ENCODE measurements at places on chromosomes 3 and 15. TPM values are rescaled to one million over a fixed set of nuclear protein-coding genes. Genes with fewer than 3 reads are reported as not detected.

Gene SLC2A2
- not detected for total RNA-seq

Gene ADAMTS9
- 261 TPM for total RNA-seq

Gene PRICKLE2
- 5.3 TPM for total RNA-seq

GRCh38 chr15:70196372-70197316 lies 98.9 kb upstream of the TLE3 start:
- DNase-seq = no peak

DNA sequence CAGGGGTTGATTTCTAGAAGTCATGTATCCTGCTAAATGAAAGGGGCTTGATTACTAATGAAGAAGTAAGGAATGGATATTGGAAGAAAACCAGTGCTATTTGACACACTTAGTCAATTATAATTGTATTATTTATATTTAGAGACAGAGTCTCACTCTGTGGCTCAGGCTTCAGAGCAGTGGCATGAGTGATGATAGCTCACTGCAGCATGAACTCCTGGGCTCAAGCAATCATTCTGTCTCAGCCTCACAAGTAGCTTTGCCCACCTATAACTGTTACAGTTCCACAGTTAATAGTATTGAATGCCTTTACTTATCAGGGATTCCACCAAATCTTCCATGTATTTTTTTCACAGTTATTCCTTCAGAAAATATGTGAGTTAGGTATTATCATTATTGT lies 432.0 kb upstream of the TGFBR2 start:
- no peak for DNase-seq

DNA sequence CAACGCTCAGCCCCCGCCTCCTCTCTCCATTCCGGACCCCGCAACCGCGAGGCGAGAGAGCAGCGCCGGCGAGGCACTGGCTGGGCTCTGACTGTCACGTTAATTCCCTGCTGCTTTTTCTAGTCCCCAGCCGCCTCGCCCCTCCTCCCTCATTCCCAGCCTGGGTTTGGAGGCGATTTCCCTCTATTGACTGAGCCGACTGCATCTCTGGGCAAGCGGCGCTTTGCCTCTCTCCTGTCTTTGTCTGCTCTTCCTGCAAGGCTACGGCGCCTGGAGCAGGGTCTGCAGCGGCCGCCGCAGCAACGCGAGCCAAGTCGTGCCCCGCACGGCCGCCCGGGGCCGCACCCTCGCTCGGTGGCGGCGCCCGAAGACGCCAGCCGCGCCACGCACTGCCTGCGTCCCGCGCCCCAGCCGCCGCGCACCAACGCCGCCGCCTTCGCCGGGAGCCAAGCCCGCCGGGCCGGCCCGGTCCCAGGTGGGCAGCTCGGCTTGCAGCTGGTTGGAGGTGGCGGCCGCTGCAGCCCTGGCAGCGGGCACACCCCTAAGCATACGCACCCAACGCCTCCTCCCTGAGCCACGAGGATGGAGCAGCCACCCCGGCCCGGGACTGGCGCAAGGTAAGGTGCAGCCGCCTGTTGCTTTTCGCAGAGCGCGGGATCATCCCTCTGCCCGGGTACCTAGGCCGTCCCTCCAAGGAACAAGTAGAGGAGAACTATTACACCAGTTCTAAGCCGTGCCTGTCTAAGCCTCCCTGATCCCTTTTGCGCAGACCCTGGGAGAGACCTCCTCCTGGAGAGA lies at the start of gene LRRC3B:
TSS of gene LRRC3B (plus strand) at position 152 of the 798 bp plus-strand sequence. CDS start 86,901 bp downstream, outside the sequence.
- peak; percentile 61 for DNase-seq

DNA sequence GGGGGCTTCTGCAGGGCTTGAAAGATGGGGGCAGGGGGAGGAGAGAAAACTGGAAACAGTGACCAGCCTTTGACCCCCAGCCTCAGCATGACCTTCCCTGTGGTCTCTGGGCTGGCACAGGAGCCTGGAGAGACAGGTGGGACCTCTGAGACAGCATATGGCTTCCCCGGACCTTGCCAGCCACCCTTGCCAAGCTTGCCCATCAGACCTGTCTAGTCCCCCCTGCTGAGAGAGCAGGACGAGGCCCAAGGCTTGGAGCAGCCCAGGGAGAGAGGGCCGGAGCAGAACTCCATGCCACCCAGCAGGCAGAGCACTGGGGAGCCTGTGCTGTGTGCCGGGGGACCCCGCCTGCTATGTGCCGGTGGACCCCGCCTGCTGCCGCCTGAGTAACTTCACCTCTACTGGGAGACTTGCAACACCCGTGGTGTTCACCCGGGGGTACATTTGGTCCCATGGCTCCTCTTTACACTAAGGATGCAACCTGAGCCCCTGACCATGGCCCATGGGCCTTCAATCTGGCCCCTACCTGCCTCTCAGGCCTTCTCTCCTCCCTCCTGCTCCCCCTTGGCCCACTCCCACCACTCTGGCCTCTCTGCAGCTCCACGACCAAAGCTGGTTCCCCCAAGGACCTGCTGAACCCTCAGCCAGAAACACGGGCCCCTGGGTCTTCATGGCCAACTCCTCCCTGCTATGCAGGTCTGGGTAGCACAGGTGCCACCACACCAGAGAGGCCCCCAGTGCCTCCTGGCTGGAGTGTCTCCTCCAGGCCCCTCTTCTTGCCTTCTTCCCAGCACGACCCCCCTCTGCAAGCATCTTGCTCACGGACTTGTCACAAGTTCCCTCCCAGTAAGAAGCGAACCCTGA lies 21.1 kb upstream of the SLC41A3 start:
- no peak for DNase-seq

- no peak for DNase-seq
Observed at GRCh38 chr3:71989165-71989564, 204.2 kb upstream of the PROK2 start.

DNA sequence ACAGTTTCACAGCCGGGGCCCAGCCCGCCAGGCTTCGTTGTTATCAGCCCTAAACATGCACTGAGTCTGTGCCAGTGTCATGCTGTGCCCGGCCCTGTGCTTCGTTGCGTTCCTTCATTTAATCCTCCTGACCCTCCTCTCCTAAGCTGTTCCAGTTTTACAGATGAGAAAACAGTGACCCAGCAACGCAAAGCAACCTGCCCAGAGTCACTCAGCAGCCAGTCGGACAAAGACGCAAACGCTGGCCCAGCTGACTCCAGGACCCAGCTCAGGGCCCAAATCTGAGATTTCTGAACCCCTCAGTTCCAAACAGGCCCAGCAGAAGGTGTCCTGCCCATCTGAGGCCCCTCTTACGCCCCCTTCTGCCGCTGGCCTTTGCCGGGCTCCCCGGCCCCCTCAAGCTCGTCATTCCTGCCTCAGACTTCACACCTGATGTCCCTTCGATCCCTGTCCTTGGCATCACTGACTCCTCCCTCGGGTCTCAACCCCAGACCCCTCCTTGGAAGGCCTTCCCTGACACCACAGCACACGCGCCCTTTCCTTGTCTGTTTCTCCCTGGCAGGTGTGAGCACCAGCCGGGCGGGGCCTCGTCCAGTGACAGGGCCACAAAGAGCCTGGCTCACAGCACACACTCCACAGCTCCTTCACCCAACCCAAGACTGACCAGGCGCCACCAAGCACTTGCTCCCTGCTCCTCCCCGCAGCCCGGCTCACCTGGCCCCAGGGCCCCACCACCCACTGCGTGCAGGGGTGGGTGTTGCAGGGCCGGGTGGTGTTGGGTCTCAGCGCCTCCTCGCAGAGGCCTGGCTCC lies 48.1 kb downstream of the ADAMTS7 start:
- DNase-seq = no peak

Data from endothelial cell (in vitro differentiated cells).